ENCODE measurements at places on chromosomes 5 and 9. TPM values are rescaled to one million over a fixed set of nuclear protein-coding genes. Genes with fewer than 3 reads are reported as not detected.

GRCh38 chr5:73822989-73823339, 197.0 kb downstream of the ARHGEF28 start:
- no peak for DNase-seq

DNA sequence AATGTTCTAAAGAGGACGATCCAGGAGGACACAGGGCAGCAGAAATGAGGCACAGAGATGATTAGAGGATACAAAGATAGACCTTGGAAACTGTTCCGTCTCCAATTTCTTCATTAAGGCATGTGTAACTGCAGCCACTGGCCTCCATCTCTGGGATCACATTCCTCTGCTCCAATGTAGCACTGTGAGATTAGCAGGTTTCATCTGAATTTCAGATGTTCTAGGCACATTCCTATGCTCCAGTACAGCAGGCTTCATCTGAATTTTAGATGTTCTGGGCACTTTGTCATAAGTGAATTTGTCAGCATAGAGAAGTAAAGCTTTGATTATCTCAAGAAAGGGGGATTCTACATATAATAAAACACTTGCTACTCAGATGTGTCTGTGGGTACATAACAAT, 671.4 kb downstream of the MTRR start:
- DNase-seq = no peak

DNA sequence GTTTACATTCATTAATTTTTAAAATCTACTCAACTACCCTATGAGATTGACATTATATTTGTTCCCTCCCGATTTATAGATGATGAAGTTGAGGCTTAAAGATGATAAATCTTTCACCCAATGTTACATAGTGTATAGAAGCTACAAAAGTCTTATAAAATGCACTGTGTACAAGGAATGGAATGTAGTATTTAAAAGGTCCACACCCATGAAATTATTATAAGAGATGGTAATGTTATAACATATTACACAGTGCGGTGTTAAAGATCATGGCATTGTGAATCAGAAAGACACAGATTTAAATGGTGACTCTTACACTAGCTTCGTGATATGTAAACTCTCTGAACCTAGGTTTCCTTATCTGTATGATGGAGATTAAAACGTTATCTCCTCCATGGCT, 141.6 kb upstream of the CHD1 start:
- no peak for DNase-seq

DNA sequence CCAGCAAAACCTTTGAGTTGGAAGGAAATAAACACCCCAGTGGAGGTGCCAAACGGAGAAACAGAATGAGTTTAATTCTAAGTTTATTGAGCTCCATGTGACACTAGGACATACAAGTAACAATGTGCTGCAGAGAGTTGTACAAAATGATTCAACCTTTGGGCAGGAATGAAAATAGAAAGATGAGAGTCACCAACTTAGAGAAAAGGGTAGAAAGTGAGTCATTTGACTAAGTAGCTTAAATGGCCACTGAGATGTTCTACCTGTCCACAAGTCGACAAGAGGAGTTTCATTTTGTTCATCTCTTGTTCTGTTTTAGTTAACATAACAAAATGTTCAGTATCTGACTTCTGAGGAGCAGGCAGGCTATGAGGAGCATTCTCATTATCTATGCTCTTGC, 284.7 kb downstream of the NR2F1-AS1 start:
- DNase-seq = no peak

GRCh38 chr5:10831419-10831818, 70.4 kb upstream of the DAP start:
- no peak for DNase-seq

Gene PURA
- 12.7 TPM for total RNA-seq

DNA sequence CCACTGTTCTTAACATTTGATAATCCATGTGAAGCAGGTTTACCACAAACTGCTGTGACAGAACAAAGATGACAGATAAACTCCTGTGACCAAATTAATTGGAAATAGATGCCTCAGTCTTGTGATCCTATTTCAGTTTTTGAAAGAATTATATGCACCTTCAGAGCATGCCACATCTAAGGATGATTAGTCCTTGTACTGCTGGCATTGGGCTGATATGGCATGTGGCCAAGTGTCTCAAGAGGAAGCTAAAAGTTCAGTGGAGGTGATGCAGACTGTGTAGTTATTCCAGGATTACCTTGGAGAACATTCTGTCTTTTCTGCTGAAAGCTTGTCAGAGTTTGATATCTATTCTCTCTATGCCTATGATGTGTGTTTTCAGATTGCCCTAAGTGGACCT, 314.4 kb upstream of the EFNA5 start:
- DNase-seq = no peak

- DNase-seq = no peak
Observed at GRCh38 chr9:95502248-95502647, 14.5 kb downstream of the PTCH1 start.

GRCh38 chr9:123248630-123249029, 19.8 kb downstream of the STRBP start:
- DNase-seq = no peak

Gene SMIM33
- total RNA-seq = not detected

Gene IGFBPL1
- not detected for total RNA-seq

DNA sequence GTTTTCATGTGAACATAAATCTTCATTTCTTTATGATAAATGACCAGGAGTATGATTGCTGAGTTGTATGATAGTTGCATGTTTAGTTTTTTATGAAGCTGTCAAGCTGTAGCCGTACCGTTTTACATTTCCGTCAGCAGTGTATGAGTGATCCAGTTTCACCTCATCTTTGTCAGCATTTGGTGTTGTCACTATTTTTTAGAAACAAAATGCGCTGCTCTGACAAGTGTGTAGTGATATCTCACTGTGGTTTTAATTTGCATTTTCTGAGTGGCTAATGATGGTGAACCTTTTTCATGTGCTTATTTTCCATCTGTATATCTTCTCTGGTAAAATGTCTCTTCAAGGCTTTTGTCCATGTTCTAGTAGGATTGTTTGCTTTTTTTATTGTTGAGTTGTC, 6.7 kb upstream of the SPATA31D1 start:
- no peak for DNase-seq

- DNase-seq = no peak
Observed at GRCh38 chr9:88927510-88927909, 63.8 kb upstream of the S1PR3 start.

Gene IRX2
- not detected for total RNA-seq

GRCh38 chr9:115192280-115192679, 74.3 kb upstream of the TNC start:
- DNase-seq = no peak

Gene IFNA21
- total RNA-seq = not detected

GRCh38 chr9:133506653-133507038, 18.1 kb downstream of the MYMK start:
- DNase-seq = peak; percentile 79

GRCh38 chr5:140372971-140373487, 13.0 kb downstream of the SLC4A9 start:
- peak; percentile 62 for DNase-seq
